ENCODE measurements at places on chromosomes 11 and 22. TPM values are rescaled to one million over a fixed set of nuclear protein-coding genes. Genes with fewer than 3 reads are reported as not detected.
A peak's percentile ranks its signal among the peaks of the same experiment; 100 is the strongest.

Gene RNF26
- 33.7 TPM for total RNA-seq

Gene TRIM49
- not detected for total RNA-seq

Gene YPEL1
- total RNA-seq: 1.6 TPM

Gene SMTNL1
- total RNA-seq: not detected

Gene SGSM1
- total RNA-seq: 0.29 TPM

GRCh38 chr11:66126808-66127555 is 56.9 kb downstream of the PACS1 start:
- peak overlapping the region; percentile 68 for H3K4me3 ChIP-seq
- DNase-seq: peak; percentile 80
- peak overlapping the region; percentile 89 for H3K27ac ChIP-seq
- no peaks in the 10 kb centered on the region for H3K36me3 ChIP-seq

- H3K27ac ChIP-seq: no peak overlapping the region
- peaks cover 3% of the 10 kb centered on the region for H3K36me3 ChIP-seq
- H3K27me3 ChIP-seq: peaks cover 11% of the 10 kb centered on the region
- no peaks in the 10 kb centered on the region for H3K4me1 ChIP-seq
- DNase-seq: no peak
Measured at GRCh38 chr11:3178349-3178748, 13.2 kb upstream of the OSBPL5 start.

DNA sequence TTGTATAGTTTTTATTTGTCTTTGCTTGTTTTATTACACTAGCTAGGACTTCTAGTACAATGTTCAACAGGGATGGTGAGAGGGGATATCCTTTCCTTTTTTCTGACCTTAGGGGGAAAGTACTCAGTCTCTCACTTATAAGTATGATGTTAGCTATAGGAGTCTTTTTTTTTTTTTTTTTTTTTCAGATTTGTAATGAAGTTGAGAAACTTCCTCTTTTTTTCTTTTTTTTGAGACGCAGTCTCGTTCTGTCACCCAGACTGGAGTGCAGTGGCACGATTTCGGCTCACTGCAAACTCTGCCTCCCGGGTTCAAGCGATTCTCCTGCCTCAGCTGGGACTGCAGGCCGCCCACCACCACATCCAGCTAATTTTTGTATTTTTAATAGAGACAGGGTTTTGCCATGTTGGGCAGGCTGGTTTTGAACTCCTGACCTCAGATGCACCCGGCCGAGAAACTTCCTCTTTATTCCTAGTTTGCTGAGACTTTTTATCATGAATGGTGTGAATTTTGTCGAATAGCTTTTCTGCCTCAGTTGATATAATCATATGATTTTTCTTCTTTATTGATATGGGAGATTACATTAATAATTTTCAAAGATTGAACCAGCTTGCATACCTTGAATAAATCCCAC is 10.9 kb downstream of the TRIM22 start:
- H3K36me3 ChIP-seq: peaks cover 41% of the 10 kb centered on the region
- no peak overlapping the region for H3K27ac ChIP-seq
- peaks cover 64% of the 10 kb centered on the region for H3K4me1 ChIP-seq
- H3K27me3 ChIP-seq: no peaks in the 10 kb centered on the region
- no peak overlapping the region for H3K4me3 ChIP-seq

DNA sequence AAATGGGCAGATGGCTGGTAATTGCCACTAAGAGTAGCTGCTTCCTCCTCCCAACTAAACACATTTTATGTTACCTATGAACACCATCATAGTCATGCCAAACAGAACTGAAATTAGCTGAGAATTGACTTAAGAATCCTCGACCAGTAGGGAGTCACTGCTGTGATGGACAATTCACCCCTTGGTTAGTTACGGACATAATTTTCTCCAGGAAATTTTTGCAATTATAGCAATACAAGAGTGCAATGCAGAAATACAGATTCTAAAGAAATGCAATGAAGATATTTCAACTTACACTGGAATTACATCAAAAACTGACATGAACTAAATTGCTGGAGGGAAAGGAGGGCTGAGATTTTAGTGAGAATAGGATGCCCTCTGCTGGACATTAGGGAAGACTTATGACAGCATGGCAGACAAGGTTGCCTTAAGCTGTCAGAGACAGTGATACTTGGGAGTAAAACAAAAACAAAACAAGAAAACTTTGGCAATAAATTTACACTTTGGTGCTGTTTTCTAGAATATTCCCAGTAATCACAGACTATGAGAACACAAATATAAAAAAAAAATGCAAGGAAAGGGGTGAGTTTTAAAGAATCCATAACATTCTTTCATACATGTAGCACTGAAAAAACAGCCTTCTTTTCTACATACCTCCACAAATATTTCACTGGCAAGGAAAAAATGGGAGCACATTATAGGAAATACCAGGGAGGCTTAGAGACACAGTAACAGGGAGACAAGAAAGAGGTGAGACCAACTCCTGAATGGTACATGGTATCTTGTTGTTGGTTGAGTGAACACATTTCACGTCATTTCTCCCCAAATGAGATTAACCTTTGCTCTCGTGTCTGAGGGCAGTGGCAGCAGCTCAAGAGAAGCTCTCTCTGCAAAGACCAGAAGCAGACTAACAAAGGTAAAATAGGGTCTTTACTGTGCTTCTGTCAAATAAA is 11.2 kb upstream of the PPP2R1B start:
- H3K27ac ChIP-seq: no peak overlapping the region
- H3K36me3 ChIP-seq: no peaks in the 10 kb centered on the region
- no peaks in the 10 kb centered on the region for H3K4me1 ChIP-seq
- no peak overlapping the region for H3K4me3 ChIP-seq
- DNase-seq: no peak

DNA sequence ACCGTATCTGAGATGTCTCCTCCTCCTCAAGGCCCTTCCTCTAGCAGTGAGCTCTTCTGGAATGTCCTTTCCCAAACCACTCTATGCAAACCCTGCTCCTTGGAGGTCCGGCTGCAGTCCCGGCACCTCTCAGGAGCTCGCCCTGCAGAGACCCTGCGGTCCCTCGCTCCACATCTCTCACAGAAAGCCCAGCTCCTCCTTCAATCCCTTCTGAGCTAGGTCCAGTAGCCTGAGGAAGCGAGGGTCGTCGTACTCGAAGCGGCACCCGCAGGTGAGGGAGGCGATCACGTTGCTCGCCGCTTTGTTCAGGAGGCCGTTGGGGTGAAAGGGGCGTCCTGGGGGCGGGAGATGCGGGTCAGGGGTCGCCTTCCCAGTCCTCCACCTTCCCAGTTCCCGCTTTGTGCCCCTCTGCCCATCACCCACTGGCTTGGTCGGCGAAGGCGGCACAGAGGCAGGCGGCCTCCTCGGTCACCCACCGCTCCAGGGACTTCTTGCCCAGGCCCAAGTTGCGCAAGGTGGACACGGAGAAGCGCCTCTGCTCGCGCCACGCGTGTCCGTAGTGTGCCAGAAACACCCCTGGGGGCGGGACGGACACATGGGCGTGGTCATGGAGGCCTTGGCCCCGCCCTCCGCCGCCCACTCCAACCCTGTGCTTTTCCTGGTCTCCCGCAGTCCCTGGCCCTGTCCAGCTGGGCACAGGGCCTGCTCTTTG is 21.5 kb upstream of the CYP2D6 start:
- no peak overlapping the region for H3K4me3 ChIP-seq
- DNase-seq: no peak
- H3K36me3 ChIP-seq: peaks cover 19% of the 10 kb centered on the region
- H3K4me1 ChIP-seq: no peaks in the 10 kb centered on the region
- H3K27me3 ChIP-seq: no peaks in the 10 kb centered on the region

- no peaks in the 10 kb centered on the region for H3K27me3 ChIP-seq
- H3K4me1 ChIP-seq: peaks cover 32% of the 10 kb centered on the region
- DNase-seq: peak; percentile 89
- no peaks in the 10 kb centered on the region for H3K36me3 ChIP-seq
- no peak within 1 kb of the TSS for H3K27ac ChIP-seq
Measured at GRCh38 chr22:19178657-19179496, at the start of gene SLC25A1. TSS of gene SLC25A1 (minus strand) at chr22:19178736. CDS start at chr22:19178673, 63 bp downstream.

- H3K27ac ChIP-seq: no peak overlapping the region
- DNase-seq: no peak
Measured at GRCh38 chr22:22932512-22932941, 44.9 kb downstream of the IGLL5 start.

DNA sequence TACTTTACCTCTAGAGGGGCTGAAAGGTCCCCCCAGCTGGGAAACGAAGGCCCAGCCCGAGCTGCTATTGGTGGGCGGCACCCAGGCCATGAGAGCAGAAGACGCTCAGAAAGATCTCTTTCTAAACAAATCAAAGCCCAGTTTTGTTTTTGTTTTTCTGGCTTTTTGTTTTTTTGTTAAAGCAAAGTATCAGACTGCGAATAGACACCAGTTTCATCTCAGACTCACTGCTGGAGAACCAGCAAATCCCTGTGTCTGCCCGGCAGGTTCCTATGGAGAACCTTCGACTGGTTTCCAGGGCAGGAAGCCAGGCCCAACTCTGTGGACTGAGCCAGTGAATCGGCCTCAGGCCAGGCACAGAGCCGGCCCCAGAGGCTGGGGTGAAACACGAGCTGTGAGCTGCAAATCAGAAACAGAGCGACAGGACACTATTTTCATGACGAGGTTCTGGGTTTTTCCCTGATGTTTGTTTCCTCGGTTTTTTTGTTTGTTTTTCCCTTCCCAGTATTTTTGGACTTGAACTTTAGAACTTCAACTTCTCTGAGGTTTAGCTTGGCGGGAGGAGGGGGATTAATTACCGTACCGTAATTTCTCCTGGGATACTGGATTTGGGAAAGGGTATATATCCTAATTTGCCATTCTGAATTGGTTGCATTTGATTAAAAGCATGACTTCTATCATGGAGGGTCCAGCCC is 16.0 kb upstream of the B4GALNT4 start:
- peak overlapping the region; percentile 56 for H3K27ac ChIP-seq
- no peaks in the 10 kb centered on the region for H3K27me3 ChIP-seq
- H3K4me3 ChIP-seq: no peak overlapping the region
- peaks cover 1% of the 10 kb centered on the region for H3K36me3 ChIP-seq

DNA sequence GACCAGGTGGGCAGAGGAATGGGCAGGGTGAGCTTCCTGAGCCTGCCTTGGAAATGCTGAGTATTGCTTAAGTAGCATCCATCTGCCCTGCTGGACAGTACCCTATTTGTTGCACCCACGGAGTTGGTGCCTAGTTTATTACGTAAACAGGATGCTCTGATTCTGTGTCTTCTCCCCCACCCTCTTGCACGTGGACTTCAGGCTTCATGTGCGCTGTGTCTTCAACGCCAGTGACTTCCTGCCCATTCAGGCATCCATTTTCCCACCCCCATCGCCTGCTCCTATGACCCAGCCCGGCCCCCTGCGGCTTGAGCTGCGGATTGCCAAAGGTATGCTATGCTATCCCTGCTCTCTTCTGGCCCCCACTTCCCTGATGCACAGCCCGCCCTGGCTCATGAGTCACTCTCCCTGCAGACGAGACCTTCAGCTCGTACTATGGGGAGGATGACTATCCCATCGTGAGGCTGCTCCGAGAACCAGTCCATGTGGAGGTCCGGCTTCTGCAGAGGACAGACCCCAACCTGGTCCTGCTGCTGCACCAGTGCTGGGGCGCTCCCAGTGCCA is 5.7 kb downstream of the ZP1 start:
- no peaks in the 10 kb centered on the region for H3K27me3 ChIP-seq
- H3K4me1 ChIP-seq: peaks cover 5% of the 10 kb centered on the region
- H3K27ac ChIP-seq: no peak overlapping the region
- peaks cover 5% of the 10 kb centered on the region for H3K36me3 ChIP-seq

GRCh38 chr11:97201743-97202612 is 812.2 kb downstream of the JRKL start:
- no peaks in the 10 kb centered on the region for H3K27me3 ChIP-seq
- no peaks in the 10 kb centered on the region for H3K4me1 ChIP-seq
- no peak overlapping the region for H3K4me3 ChIP-seq
- no peak overlapping the region for H3K27ac ChIP-seq
- no peaks in the 10 kb centered on the region for H3K36me3 ChIP-seq

All from activated CD4-positive, alpha-beta memory T cell treated with anti-CD3 and anti-CD28 coated beads for 36 hours (primary cell).